ENCODE measurements at places on chromosomes 16 and 17.
A peak's percentile ranks its signal among the peaks of the same experiment; 100 is the strongest.

DNA sequence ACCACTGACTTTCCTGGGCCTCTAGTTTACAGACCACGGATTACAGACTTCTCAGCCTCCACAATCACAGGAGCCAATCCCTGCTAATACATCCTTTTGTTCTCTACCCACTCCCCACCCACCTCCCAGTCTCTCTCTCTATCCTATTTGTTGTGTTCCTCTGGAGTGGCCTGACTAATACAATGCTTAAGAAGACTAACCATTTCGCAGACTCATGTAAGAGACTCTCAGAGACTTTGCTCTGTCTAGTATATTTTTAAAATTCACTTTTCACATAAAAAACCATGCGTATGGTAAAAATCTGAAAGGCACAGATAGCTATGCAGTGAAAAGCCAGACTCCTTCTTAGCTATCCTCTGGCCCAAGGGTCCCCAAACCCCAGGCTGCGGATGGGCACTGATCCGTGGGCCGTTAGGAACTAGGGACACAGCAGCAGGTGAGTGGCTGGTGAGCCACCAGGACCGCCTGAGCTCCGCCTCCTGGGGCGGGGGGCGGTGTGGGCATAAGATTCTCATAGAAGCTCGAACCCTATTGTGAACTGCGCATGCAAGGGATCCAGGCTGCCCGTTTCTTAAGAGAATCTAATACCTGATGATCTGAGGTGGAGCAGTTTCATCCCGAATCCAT lies 7.6 kb downstream of the PIK3R6 start:
- peak; percentile 17 for DNase-seq

DNA sequence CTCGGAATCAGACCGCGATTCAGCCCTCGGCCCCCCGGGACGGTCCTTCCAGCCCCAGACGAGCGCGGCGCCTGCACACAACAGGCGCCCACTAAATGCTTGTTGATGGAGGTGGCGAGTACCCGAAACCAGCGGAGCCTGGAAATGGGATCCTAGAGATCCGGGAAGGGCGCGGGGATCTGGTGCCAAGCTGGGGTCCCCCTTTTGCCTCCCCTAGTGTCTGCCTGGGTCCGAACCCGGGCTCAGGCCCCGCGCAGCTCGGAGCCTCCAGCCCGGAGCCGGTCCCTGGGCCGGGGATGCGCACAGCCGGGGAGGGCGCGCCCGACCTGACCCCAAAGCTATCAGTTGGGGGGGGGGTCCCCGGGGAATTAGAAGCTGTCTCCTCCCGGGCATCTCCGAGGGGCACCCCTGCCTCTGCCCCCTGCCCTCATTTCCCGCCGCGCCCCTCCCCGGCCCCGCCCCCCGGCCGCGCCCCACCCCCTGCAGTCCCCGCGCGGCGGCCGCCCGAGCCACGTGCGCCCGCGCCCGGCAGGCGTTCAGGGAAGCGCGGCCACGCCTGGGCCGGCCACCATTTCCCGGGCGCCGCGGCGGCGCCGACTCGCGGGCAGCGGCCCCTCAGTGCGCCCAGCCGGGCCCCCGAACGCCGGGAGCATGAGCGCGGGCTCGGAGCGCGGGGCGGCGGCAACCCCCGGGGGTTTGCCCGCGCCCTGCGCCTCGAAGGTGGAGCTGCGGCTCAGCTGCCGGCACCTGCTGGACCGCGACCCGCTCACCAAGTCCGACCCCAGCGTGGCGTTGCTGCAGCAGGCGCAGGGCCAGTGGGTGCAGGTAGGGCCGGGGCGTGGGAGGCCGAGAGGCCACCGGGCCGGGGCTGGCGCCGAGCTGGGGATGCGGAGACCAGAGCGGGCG lies at the start of gene CPNE7:
CPNE7 (plus strand) TSS at position 512 of the 906 bp plus-strand sequence; CDS start at position 652, 140 bp downstream.
- peak; percentile 18 for DNase-seq

DNA sequence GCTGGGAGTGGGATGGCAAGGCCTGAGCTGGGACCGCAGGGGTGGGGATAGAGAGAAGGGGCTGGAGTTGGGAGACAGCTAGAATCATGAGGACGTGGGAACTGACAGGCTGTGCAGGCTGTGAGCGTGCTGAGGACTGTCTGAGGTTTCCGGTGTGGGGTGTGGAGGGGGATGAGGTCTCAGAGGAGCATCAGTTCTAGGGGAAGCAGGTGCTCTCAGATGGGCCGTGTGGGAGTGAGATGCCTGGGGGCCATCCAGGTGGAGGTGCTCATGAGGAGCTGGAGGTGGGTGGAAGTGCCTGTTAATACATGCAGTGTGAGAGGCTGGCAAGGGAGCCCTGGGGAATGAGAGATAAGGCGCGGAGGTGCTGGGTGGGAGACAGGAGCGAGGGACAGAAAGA lies 27.2 kb downstream of the HASPIN start:
- no peak for DNase-seq

- no peak for DNase-seq
Observed at GRCh38 chr17:49471089-49471683, 23.9 kb upstream of the NGFR start.

- DNase-seq, result no peak
Observed at GRCh38 chr17:35578929-35579432, 610 bp upstream of the PEX12 start.

DNA sequence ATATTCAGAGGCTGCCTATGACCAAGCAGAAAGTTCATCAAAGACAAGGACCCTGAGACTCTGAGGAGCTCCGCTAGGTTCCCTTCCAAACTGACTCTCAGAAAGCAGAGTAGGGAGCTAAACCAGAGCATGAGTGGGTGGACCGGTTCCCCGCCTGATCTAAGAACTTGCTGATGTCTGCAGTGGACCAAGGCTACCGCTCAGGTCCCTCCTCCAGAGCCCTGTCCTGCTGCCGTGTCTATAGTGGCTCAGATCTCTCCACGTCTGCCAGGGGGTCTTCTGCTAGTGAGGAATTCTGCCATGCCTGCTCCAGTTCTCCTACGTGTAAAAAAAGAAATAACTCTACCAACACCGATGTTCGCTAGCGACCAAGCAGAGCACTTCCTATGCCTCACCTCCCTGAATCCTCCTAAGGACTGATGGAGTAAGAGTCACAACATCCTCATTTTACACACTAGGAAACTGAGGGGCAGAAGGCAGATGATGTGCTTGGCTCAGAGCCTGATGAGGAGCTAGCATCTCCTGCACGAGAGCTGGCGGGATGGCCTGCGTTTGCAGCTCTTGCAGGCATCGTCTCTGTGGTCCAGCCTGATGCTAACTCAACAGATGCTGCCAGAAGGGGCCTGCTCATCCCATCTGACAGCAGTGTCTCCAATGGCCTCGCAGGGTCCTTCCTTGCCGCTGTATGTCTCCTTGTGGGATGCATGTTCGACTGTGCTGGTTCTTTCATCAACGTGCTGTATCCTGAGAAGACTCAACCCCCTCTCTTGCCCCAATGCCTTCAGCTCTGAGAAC lies 265.5 kb downstream of the C16orf95 start:
- no peak for DNase-seq

DNA sequence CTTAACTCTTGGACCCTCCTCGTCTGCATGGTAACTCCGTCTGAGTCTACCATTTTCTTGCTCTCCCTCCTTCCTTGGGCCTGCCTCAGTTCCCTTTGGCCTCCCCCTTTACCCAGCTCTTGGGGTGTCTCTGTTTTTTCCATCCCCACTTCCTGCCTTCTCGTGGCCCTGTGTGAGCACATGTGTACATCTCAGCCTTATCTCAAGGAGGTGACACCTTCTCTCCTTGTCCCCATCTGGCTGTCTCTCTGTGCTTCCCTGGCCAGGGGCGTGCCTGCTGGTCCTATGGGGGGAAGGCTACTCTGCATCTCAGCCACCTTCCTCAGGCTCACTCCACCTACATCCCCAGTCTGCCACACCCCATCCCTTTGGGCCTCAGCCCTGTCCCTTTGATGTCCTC lies 6.6 kb downstream of the CTF1 start:
- no peak for DNase-seq

- DNase-seq, result no peak
Observed at GRCh38 chr16:52548261-52549010, 1.5 kb upstream of the TOX3 start.

DNA sequence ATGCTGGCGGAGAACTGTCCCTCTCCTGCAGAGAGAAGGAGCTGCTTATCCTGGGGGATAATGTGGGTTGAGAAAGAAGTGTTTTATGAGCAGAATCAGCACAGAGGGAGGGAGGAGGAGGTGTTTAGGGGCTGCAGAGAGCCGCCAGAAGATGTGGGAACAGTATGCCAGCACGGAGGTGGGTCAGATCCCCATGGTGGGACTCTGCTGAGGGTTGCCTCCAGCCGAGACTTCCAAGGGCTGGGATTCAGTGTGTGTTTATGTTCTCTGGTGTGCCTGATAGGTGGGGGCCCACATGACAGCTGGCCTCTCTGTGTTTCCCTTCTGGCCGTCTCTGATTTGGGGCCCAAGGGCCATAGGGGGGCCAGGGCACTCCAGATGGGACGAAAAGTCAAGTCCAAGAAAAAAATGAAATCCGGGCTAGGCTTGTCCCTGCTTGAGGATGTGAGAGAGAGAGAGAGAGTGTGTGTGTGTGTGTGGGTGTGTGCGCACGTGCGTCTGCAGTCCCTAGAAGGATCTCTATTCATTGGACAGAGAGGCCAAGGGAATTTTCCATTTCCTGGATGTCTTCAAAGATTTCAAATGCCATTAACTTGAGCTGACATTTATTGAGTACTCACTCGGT lies 21.6 kb downstream of the PRKCB start:
- DNase-seq, result no peak

- DNase-seq, result no peak
Observed at GRCh38 chr17:27560668-27561067, 70.3 kb upstream of the LGALS9 start.

DNA sequence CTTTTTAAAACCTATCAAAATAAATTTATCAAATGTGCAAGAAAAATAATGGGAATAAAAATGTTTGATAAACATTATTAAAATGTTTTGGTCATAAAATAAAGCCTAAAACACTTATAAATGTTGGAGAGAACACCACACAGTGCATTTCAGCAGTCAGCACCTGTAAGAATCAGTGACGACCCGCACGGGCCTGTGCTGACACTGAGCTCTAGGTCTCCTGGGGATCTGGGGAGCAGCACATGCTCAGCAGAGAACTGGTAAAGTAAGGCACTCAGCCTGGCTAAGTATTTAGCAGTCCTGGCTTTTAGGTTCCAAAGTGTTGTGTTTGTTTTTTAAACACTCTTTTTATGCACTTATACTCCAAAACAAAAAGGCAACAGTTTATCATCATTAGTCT lies 46.9 kb downstream of the HELZ start:
- no peak for DNase-seq

GRCh38 chr17:75652934-75653549 lies 13.9 kb downstream of the RECQL5 start:
- DNase-seq, result peak; percentile 42

- DNase-seq, result no peak
Observed at GRCh38 chr17:44241106-44241624, 21.7 kb upstream of the UBTF start.

GRCh38 chr17:62778990-62779681 lies 29.0 kb downstream of the MARCHF10 start:
- DNase-seq, result peak; percentile 95

DNA sequence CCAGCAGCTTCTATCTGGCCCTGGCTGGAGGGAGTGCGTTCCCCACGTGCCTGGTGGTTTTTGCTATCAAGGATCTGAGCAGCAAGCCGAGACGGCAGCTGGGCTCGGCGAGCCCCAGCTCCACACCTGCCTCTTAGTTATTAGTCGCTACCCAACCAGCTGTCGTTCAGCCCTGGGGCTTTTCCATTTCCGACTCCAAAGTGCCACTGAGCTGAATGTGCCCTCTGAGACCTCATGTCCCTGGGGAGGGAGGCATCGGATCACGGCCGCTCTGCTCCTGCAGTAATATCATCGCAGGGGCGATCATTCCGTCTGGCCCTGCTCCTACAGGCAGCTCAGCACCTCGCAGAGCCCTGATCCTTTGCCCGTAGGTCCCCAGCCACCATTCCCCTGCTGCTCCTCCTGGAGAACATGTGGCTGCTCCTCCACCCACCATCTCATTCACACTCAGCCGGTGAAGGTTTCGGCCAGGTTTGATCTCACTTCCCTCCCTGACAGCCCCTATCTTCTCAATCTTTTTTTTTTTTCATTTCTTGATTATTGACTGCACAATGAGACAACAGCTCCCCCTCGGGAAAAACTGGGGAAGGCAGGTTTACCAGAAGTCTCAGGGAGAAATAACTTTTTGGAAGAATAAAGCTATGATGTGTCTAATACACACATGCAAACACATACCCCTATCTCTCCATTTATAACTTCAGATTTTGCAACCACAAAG lies 86.7 kb downstream of the ZFHX3 start:
- DNase-seq, result peak; percentile 20

GRCh38 chr17:40416671-40417070 lies 1.0 kb downstream of the TOP2A start:
- DNase-seq, result no peak

GRCh38 chr17:16442594-16443510 lies 27.5 kb downstream of the TRPV2 start:
- DNase-seq, result no peak

GRCh38 chr17:34858591-34859565 lies 102.4 kb downstream of the CCT6B start:
- DNase-seq, result no peak

GRCh38 chr16:27237219-27238015 lies 31.2 kb downstream of the NSMCE1 start:
- peak; percentile 17 for DNase-seq

DNA sequence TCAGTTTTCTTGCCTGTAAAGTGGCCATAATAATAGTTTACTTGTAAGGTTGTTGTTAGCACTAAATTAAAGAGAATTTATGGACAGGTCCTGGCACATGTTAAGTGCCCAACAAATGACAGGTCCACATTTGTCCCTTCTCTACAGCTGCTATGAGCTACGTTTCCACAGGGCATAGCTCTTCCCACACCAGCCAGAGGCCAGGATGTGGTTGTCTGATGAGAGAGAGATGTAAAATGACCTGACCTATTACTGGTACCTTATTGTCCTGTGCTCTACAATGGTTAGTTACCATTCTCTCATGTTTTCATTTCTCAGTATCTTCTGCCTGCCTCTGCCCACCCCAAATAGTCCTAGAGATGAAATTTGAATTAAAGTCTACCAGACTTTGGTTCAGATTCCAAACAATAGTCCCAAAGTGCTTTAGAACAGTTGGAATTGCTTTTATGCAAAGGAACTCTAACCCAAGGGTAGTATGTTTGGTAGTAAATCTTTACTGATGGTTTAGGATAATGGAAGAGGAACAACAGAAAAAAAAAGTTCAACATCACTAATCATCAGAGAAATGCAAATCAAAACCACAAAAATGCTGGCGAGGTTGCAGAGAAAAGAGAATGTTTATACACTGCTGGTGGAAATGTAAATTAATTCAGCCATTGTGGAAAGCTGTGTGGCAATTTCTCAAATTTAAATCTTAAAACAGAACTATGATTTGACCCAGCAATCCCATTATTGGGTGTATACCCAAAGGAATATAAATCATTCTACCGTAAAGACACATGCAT lies 57.1 kb upstream of the ANKFN1 start:
- peak; percentile 71 for DNase-seq

- DNase-seq, result no peak
Observed at GRCh38 chr16:89418352-89418751, 72.0 kb downstream of the ANKRD11 start.

- peak; percentile 2 for DNase-seq
Observed at GRCh38 chr16:62077998-62078397, 41.8 kb upstream of the CDH8 start.

- DNase-seq, result no peak
Observed at GRCh38 chr17:64091571-64091970, 38.4 kb downstream of the ERN1 start.

GRCh38 chr16:66695935-66696668 lies 441 bp downstream of the CMTM4 start:
- no peak for DNase-seq
